ENCODE measurements at places on chromosomes 12 and 14. TPM values are rescaled to one million over a fixed set of nuclear protein-coding genes. Genes with fewer than 3 reads are reported as not detected.

AKAP6 gene
- total RNA-seq: 2.2 TPM

GPD1 gene
- total RNA-seq: under 0.01 TPM

RBM19 gene
- total RNA-seq: 27.5 TPM

PPP4R4 gene
- 0.29 TPM for total RNA-seq

CYP46A1 gene
- 0.59 TPM for total RNA-seq

TMEM52B gene
- not detected for total RNA-seq

SSTR1 gene
- total RNA-seq: under 0.01 TPM

DNA sequence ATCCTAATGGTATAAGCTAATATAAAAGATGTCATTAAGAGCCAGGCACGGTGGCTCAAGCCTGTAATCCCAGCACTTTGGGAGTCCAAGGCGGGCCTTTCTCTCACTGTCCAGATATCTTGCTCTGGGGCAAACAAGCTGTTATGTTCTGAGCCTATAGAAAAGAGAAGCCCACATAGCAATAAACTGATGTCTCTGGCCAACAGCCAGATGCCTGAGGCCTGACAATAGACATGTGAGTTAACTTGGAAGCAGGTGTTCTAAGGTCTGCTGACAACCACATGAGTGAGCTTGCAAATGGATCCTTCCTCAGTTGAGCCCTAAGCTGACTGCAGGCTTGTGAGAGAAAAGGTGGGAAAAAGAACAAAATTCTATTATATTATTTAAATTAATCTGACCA lies 25.0 kb downstream of the YAF2 start:
- peaks cover 8% of the 10 kb centered on the region for H3K4me1 ChIP-seq
- DNase-seq: no peak
- no peak overlapping the region for H3K4me3 ChIP-seq
- H3K27ac ChIP-seq: no peak overlapping the region
- no peaks in the 10 kb centered on the region for H3K27me3 ChIP-seq

DNA sequence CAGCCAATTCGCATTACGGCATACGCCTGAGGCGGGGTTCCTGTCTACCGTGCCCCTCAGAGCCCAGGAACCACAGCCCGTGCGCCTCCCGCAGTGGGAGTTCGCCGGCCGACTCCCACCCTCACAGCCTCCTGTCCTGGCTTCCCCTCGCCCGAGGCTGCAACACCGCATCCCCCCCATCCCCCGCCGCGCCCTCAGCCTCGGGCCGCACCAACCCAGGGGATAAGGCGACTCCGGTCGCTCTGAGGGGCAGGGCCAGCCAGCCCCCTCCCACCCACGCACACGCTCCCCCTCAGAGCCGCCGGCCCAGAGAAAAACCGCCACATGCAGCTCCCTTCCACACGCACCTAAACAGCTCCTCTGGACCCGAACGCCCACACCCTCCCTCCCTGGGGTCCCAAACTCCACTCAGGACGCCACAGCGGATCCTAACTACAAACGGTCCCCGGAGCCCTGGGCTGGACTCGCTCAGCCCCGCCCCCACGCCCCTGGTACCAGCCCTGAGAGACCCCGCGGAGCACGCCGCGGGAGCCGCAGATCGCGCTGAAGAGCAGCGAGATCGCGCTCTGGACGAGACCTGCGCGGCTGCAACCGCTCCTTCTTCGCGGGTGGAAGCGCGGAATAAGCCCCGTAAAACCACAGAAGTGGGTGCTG lies at the start of gene C14orf39:
C14orf39 (minus strand) TSS at position 466 of the 654 bp plus-strand sequence. CDS start 985 bp downstream, outside the sequence.
- no peaks in the 10 kb centered on the region for H3K36me3 ChIP-seq
- DNase-seq: peak; percentile 79
- peaks cover 36% of the 10 kb centered on the region for H3K27me3 ChIP-seq
- H3K4me1 ChIP-seq: peaks cover 3% of the 10 kb centered on the region
- H3K4me3 ChIP-seq: peak within 1 kb of the TSS; percentile 66

DNA sequence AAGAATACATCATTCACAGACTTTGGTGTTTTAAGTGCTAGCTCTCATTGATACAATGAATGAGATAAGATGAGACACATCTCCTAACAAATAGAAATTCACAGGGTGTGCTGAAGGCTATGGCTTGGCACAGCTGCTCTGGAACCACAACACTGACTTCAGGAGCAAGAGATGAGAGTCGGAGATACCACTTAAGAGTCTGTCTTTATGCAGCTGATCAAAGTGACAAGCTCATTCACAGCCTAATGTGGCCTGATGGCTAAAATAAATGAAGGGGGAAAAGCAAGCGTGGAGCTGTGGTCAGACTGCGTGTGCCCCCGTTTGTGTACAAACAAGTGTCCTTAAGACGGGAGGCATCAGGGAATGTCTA lies 29.7 kb upstream of the FAM181A start:
- no peak for DNase-seq
- H3K27ac ChIP-seq: no peak overlapping the region

DNA sequence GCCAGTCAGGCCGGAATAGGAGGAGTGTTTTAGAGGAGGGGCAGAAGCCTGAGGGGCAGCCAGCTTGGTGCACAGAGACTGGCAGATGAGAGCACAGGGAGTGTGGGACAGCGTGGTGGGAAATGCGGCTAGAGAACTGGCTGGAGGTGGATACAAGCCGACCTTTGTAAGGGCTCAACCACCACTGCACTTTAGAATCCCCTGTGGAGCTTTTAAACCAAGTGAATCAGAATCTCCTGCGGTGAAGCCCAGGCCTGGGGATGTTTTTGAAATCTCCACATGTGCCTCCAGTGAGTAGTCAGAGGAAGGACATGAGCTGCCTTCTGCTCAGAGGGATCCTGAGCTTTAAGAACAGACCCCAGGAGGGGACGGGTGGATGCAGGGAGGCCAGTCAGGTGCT lies 10.9 kb upstream of the PCED1B start:
- peak; percentile 49 for DNase-seq
- H3K27ac ChIP-seq: no peak overlapping the region

DNA sequence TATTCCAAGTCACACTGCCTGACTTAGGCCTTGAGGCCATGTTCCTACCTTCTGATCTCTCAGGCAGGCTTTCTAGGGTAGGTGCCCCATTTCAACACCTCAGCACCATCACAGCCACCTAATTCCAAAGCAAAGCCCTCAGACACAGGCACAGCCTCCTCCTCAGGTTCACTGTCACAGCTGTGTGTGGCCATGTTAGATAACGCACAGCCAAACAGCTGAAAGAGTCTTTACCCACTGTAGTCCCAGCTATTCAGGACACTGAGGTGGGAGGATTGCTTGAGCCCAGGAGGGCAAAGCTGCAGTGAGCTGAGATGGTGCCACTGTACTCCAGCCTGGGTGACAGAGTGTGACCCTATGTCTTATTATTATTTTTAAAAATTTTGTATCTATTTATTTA lies 7.3 kb upstream of the TMEM229B start:
- H3K27me3 ChIP-seq: no peaks in the 10 kb centered on the region
- DNase-seq: no peak
- H3K4me3 ChIP-seq: no peak overlapping the region
- H3K36me3 ChIP-seq: no peaks in the 10 kb centered on the region
- H3K27ac ChIP-seq: no peak overlapping the region

DNA sequence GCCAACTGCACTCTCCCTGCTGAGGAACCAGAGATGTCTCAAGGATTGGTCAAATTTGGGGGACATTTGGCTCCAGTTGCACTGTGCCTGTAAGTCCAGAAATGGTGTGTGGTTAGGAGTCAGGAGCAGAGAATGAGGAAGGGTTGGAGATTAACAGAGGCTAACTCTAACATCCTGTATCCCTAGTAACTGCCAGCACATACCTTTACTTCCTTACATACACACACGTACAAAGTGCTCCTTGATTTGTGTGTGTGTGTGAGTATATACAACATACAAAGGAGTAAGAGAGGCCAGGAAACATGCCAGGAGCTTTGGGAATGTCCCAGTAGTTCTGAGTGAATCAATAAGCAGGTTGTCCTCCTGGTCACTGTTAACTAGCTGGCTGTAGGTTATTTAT lies 39.8 kb upstream of the NRXN3 start:
- no peaks in the 10 kb centered on the region for H3K4me1 ChIP-seq
- no peak overlapping the region for H3K4me3 ChIP-seq
- no peaks in the 10 kb centered on the region for H3K27me3 ChIP-seq
- no peak overlapping the region for H3K27ac ChIP-seq

GRCh38 chr12:57551637-57552305 lies 1.9 kb downstream of the KIF5A start:
- peaks cover 31% of the 10 kb centered on the region for H3K27me3 ChIP-seq
- H3K4me3 ChIP-seq: no peak overlapping the region
- peak; percentile 68 for DNase-seq
- H3K27ac ChIP-seq: no peak overlapping the region
- H3K36me3 ChIP-seq: no peaks in the 10 kb centered on the region

- H3K4me1 ChIP-seq: peaks cover 4% of the 10 kb centered on the region
- H3K27ac ChIP-seq: no peak overlapping the region
Observed at GRCh38 chr14:39181693-39182047, 6.6 kb downstream of the PNN start.

- H3K4me3 ChIP-seq: no peak overlapping the region
- H3K36me3 ChIP-seq: no peaks in the 10 kb centered on the region
- H3K27ac ChIP-seq: no peak overlapping the region
- no peaks in the 10 kb centered on the region for H3K27me3 ChIP-seq
- H3K4me1 ChIP-seq: no peaks in the 10 kb centered on the region
Observed at GRCh38 chr12:131189781-131190180, 236.1 kb downstream of the ADGRD1 start.

- no peak overlapping the region for H3K4me3 ChIP-seq
- H3K36me3 ChIP-seq: no peaks in the 10 kb centered on the region
- H3K27me3 ChIP-seq: no peaks in the 10 kb centered on the region
- peak overlapping the region; percentile 17 for H3K27ac ChIP-seq
- DNase-seq: peak; percentile 75
Observed at GRCh38 chr14:88831284-88831683, 6.8 kb downstream of the TTC8 start.

GRCh38 chr14:51087031-51087441 lies 7.9 kb downstream of the TRIM9 start:
- no peaks in the 10 kb centered on the region for H3K4me1 ChIP-seq
- H3K27me3 ChIP-seq: peaks cover 20% of the 10 kb centered on the region
- H3K36me3 ChIP-seq: no peaks in the 10 kb centered on the region
- H3K27ac ChIP-seq: no peak overlapping the region

GRCh38 chr12:130049666-130050065 lies 112.6 kb upstream of the FZD10 start:
- H3K4me1 ChIP-seq: no peaks in the 10 kb centered on the region
- H3K36me3 ChIP-seq: no peaks in the 10 kb centered on the region
- no peak overlapping the region for H3K4me3 ChIP-seq
- H3K27me3 ChIP-seq: no peaks in the 10 kb centered on the region
- H3K27ac ChIP-seq: no peak overlapping the region
- DNase-seq: no peak

- H3K4me3 ChIP-seq: peak overlapping the region; percentile 67
- peak; percentile 58 for DNase-seq
- H3K27ac ChIP-seq: no peak overlapping the region
- H3K4me1 ChIP-seq: peaks cover 5% of the 10 kb centered on the region
- H3K27me3 ChIP-seq: no peaks in the 10 kb centered on the region
Observed at GRCh38 chr12:662566-663292, 516 bp downstream of the NINJ2 start.

DNA sequence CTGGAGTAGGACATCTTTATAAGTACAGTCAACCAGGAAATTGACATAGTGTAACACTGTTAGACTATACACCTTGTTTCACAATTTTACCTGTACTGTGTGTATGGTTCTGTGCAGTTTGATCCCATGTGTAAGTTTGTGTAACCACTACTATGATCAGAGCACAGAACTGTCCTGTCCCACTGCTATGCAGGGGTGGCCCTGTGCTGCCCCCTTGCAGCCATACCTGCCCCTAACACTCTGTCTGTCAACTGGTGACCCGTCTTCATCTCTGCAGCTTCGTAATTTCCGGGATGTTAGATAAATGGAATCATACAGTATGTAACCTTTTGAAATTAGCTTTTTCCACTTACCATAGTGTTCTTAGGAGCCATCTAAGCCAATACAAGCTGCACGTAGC lies 58.7 kb upstream of the RD3L start:
- DNase-seq: no peak
- no peak overlapping the region for H3K27ac ChIP-seq
- no peak overlapping the region for H3K4me3 ChIP-seq
- H3K4me1 ChIP-seq: no peaks in the 10 kb centered on the region

DNA sequence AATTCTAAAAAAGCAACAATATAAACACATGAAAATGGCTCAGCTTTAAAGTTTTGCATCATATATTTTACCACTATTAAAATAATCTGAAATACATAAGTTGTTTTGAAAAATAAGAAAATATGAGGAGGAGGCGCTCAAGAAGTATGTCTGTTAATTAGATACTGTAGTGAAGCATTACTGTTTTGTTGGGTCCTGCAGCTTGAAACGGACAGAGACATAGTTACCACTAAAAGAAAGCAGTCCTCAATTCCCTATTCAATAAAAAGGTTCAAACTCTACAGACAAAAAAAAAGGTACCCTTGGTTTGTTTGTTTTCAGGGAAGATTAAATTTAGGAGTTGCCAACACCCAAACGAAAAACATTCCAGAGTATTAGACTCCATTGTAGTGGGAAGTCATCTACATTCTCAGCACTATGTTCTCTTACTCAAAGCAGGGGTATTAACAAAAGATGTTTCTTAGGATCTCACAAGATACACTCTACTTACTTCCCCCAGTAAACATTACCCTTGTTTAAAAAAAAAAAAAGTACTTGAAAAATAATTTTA lies 3.0 kb downstream of the PAWR start:
- peaks cover 44% of the 10 kb centered on the region for H3K4me1 ChIP-seq
- H3K36me3 ChIP-seq: no peaks in the 10 kb centered on the region
- H3K27me3 ChIP-seq: no peaks in the 10 kb centered on the region
- H3K4me3 ChIP-seq: peak overlapping the region; percentile 73
- peak overlapping the region; percentile 13 for H3K27ac ChIP-seq

DNA sequence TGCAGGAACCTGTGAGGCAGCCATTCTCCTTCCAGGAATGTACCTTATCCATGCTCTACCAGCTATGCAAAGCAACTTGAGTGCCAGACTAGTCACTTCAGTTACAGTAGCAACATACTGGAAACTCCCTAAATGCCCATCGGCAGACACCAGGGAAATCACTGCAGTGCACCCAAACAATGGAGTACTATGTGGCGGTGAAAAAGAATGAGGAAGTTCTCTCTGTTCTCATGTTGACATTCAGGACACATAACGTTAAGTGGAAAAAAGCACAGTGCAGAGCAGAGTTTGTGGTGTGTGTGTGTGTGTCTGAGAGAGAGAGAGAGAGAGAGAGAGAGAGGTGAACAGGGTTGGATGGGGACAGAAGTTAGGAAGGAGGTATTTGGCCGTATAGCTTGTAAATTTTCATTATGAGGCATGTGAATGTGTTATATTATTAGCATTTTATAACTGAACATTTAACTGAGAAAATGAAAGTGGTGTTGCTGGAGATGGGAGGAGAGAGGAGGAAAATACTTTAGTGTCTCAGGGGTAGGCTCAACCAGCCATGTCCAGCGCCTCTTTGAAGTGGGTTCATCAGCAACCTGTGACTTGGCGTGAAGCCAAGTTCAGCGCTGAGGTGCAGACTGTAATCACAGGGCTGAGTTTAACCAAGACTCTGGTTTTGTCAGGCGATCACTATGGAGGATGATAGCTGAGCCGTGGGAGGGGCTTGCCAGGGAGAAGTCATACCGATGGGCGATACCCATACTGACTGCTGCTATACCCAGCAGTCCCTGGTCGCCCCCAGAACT lies 17.3 kb downstream of the TNFAIP2 start:
- peaks cover 4% of the 10 kb centered on the region for H3K36me3 ChIP-seq
- DNase-seq: peak; percentile 80
- H3K27me3 ChIP-seq: peaks cover 3% of the 10 kb centered on the region
- H3K27ac ChIP-seq: no peak overlapping the region

GRCh38 chr12:98819821-98820404 lies 174.8 kb downstream of the APAF1 start:
- no peak for DNase-seq
- H3K4me3 ChIP-seq: no peak overlapping the region
- H3K4me1 ChIP-seq: no peaks in the 10 kb centered on the region
- H3K36me3 ChIP-seq: no peaks in the 10 kb centered on the region
- H3K27me3 ChIP-seq: no peaks in the 10 kb centered on the region

All from osteoblast (primary cell).